ENCODE measurements at places on chromosomes 7 and 10.

- DNase-seq = no peak
Measured at GRCh38 chr7:18210377-18210776, 182.7 kb upstream of the PRPS1L1 start.

GRCh38 chr10:33031171-33031570 is 73.1 kb upstream of the ITGB1 start:
- DNase-seq = no peak

GRCh38 chr10:131199646-131200045 is 111.9 kb downstream of the TCERG1L start:
- no peak for DNase-seq

GRCh38 chr10:102476466-102477141 is 25.3 kb upstream of the C10orf95 start:
- no peak for DNase-seq

- no peak for DNase-seq
Measured at GRCh38 chr10:97810446-97810845, 38.6 kb upstream of the SFRP5 start.

DNA sequence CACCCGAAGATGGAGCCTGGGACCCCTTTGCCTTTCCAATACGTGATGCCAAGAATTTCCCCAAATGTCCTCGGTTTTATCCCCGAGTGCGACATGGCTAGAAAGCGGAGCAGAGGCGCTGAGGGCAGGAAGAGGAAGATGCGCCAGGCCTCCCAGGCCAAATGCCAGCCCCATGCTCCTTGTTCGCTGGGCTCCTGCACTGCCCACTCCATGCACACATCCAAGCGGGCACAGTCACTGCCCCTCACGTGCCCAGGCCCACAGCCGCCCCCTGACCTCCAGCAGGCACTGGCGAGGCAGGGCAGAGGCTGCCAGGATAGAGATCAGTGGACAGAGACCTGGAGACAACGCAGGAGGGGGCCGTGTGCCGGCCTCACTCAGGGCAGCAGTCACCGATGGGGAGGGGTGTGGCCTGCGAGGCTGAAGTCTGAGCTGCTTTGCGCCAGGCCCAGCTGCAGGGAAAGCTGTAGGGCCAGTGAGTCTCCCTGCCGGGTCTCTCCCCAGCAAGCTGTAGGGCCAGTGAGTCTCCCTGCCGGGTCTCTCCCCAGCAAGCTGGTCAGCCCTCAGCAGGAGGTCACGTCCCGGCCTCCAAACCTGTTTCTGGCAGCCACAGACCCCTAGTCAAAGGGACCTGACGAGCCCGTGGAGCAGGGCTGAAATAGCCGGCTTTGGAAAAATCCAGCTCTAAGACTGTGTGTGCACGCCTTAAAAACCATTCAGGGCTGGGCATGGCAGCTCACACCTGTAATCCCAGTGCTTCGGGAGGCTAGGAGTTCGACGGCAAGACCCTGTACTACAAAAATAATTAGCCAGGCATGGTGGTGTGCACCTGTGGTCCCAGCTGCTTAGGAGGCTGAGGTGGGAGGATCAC is 100.6 kb upstream of the DIP2C start:
- no peak for DNase-seq

DNA sequence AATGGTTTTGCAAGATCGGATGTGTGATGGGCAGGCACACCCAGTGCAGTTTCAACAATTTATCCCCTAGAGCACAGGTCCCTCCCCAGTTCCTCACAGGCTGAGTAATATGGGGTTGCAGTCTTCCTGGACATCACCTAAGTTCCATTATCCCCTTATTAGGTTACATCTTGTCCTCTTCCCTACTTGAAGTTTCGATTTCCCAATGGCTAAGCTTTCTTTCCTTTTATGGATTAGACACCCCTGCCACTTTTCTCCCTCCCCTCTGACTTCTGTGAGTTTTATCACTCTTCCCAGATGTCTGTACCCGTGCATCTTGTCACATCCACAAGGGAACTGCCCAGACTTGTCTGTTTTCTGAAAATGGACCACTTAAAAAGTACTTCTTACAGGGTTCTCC is 2.4 kb upstream of the NIPSNAP2 start:
- DNase-seq = no peak

- no peak for DNase-seq
Measured at GRCh38 chr7:149415391-149416071, 45.3 kb downstream of the ZNF777 start.

- DNase-seq = no peak
Measured at GRCh38 chr10:80488539-80489066, 34.5 kb downstream of the TSPAN14 start.

GRCh38 chr10:96229568-96230030 is 41.8 kb downstream of the BLNK start:
- peak; percentile 35 for DNase-seq

DNA sequence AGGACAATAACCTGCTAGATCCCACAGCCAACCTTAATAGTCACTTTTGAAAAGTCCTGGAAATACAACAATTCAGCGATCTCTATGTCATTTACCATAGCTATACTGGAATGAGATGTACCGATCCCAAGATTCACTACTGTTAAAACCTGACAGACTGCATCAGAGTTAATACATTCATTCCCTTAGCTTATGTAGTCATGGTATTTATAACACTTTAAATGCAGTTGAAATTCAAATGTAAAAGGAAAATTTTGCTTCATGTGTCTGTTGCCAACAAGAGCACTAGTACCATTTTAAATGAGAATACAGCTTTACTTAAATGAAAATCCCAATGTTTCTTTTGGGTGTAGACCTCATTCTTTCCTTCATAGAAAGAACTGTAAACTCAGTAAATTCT is 11.1 kb upstream of the GGCT start:
- no peak for DNase-seq

GRCh38 chr10:96225119-96225518 is 46.2 kb downstream of the BLNK start:
- no peak for DNase-seq

DNA sequence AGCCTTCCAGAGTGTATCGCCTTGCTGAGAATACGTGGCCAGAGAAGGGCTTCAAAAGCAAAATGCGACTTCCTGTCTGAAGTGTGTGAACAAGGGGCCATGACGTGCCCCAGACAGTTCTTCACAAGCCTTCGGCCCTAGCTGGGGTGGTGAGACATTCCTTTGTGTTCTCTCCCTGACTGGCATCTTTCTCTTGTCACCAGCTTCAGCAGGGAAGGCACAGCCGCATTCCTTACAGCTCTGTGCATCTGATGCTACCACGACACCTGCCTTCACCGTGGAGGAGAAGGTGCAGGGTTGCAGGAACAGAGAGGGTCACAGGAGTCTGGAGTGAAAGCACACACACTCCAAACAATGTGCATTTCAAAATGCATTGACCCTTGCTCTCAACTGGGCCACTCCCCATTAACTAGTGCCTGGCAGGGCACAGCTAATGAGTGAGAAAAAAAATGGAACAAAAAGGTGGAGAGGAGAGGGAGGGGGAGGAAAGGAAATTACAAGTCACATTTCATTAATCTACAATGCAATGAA is 93.4 kb downstream of the GPR26 start:
- no peak for DNase-seq

- no peak for DNase-seq
Measured at GRCh38 chr7:17907014-17907413, 33.3 kb downstream of the SNX13 start.

DNA sequence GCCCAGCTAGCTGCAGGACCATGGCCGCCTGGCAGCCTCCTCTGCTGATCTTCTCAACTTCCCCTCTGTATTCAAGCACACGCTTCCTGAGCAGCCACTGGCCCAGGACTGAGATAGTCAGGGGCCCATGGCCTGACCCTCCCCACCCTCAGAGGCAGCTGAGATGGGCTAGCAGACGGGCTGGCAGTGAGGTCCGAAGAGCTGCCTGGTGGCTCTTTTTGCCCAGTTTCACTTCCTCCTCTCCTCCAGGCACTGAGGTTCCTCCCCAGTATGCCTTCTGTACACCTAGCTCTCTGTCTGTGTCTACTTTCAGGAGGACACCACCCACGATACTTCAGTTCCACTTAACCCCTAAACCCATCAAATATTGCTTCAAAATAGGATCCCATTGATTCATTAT is 395.6 kb downstream of the TNS3 start:
- DNase-seq = no peak

DNA sequence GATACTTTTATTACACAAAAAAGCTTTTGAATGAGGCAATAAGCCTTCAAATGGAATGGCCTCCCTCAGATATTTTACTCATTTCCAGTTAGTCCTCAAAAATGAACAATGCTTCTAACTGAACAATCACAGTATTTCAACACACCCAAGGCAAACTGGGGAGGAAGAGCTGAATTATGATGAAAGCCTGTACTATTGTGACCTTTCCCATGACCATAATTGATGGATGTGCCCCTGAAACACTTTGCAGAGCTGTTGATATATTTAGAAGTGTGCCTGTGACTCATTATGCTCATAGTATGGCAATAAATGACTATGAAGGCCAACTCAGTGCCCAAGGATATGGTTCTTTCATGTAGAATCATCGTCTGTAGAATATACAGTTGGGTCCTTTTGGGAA is 248.1 kb downstream of the AHR start:
- no peak for DNase-seq

DNA sequence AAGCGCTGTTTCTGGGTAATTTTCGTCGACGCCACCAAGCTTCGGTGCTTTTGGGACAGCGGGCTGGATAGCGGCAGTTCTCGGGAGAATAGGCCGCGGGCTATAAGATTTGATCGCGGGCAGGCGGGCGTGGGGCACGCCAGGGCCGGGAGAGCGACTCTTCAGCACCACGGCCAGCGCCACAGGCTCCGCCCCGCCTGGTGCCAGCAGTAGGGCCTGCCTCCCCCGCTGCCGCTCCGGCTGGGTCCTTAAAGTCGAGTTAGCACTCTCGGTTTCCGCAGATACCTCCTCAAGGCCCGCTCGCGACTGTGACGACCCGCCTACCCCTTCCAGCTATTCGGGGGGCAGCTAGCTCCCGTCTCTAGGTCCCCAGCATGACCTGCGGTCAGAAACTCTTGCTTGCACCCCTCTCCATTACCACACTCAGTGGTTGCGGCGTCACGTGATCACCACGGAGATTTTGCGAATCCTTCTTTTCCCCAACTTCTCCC is 9.4 kb downstream of the NXPH1 start:
- DNase-seq = no peak

- no peak for DNase-seq
Measured at GRCh38 chr10:26516540-26517101, 78.5 kb downstream of the APBB1IP start.

DNA sequence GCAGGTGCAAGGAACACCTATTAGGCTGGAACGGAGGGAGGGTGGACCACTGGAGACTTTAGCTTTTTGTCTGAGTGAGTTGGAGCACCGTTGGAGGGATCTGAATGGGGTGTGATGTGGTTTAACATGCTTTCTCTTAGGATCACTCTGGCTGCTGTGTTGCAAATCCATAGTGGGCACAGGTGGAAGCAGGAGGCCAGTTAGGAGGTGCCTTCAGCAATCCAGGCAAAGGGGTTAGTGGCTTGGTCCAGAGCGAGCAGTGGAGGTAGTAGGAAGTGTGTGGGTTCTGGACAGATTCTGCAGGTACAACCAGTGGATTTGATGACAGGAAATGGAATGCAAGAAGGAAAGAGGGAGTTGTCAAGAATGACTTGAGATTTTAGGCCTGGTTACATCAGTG is 95.0 kb downstream of the MMRN2 start:
- no peak for DNase-seq

DNA sequence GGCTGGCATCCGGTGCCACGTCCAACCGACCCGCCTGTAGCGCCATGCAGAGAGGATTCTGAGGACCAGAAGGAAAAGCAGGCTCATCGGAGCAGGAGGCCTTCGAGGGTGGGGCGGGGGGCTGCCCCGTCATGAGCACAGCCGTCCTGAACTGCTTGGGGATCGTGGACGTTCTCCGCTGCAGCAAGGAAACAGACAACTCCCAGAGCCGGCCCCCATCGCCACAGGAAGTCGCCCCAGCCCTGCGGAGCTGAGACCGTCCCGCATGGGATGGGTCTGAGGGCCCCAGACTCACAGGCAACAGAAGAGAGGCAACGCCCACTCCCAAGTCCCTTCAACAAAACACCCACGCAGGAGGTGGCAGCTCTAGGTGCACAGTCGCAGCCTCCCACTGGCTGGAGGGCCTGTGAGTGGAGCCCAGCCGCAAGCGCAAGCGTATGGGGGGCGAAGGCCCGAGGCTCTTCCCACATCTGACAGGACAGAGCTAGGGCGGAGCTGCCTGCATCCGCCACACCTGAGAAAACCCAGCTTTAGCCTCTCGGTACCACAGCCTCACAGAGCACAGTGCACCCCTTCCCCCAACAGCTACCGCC is 64.7 kb upstream of the TNRC18 start:
- no peak for DNase-seq
